ENCODE measurements at places on chromosomes 13 and 19.

DNA sequence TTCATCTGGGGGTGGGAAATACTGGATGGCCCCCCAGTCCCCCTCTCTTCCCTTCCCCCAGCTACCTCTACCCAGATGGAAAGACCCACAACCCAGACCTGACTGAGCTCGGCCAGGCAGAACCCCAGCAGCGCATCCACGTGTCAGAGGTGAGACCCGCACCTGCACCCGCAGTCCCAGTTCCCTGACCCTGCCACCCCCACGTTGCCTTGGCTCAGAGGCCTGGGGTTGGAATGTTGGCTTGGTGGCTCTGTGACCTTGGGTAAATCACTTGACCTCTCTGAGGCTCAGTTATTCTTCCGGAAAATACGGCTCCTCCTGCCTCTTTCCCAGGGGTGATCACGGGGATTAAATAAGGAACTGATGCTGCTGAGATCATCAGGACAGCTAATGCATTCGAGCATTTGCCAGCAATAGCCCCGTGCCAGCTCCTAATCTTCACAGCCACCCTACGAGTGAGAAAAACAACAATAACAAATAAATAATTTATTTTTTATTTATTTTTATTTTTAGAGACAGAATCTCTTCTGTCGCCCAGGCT, 12.3 kb downstream of the CBLC start:
- DNase-seq: no peak

GRCh38 chr13:43132911-43133310, 109.5 kb downstream of the DNAJC15 start:
- DNase-seq: no peak

DNA sequence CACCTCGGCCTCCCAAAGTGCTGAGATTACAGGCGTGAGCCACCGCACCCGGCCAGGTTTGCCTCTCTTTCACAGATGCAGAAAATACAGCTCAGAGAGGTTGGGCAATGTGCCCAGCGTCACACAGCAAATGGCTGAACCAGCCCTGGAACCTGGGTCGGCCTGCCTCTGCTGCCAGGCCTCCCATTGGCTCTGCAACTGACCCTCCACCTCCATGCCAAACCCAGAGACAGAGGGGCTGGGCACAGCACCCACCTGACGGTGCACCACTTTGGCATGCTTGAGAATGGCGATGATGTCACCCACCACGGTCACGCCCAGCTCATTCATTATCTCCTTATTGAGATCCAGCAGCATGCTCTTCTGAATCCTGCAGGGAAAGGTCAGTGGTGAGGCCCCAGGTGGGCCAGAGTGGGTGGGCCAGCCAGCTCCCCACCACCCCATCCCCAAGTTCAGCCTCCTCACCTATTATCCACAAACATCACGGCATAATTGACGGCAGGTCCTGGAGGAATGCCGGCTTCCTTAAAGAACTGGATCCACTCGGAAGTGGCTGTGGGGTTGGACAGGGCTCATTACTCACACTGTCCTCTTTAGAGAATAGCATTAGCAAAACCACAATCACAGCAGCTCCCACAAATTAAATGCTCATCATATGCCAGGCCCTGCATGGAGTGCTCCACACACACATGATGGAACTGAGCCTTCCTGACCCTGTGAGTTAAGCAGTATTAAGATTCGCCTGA, 12.2 kb downstream of the C19orf47 start:
- no peak for DNase-seq

DNA sequence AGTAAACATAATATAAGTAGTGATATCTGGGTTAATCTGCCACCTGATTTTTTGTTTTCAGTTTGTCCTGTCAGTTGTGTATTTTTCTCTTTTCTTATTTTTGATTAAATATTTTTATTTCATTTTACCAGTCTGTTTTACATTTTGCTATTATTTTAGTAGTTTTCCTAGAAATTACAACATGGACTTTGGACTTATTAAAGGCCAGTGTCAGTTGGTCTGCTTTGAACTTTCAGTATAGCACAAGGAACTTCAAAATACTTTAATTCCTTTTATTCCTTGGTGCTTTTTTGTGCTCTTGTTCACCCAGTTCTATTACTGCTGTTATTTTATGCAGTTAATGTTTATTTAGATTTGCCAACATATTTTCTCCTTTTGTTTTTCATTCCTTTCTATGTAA, 149.6 kb downstream of the PDS5B start:
- DNase-seq: no peak

DNA sequence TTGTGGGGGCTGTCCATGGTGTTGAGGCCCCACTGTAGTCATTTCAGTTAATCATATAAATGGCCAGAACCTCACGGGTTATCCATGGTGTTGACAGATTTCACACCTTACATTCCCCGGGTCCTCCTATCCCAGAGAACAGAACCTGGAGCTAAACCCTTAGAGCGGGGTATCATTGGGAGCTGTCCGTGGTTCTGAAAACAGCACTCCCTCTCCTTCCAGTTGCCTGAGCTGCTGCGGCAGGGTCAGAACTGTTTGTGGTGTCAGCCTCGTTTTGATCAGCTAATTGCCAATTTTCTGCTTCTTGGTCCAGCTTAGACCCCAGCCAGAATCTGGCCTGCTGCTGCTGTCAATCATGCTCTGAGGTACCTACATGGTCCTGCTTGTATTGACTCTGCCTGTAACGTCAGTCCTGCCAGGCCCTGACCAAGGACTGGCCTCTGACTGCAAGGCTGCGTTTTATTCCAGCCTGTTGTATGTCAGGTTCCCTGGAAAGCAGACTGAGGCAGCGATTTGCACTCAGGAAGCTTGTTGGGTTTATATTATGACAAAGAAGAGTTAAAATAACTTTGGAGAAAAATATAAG, 55.8 kb upstream of the KCTD15 start:
- no peak for DNase-seq

GRCh38 chr13:111877906-111878305, 189.0 kb upstream of the SOX1 start:
- no peak for DNase-seq

DNA sequence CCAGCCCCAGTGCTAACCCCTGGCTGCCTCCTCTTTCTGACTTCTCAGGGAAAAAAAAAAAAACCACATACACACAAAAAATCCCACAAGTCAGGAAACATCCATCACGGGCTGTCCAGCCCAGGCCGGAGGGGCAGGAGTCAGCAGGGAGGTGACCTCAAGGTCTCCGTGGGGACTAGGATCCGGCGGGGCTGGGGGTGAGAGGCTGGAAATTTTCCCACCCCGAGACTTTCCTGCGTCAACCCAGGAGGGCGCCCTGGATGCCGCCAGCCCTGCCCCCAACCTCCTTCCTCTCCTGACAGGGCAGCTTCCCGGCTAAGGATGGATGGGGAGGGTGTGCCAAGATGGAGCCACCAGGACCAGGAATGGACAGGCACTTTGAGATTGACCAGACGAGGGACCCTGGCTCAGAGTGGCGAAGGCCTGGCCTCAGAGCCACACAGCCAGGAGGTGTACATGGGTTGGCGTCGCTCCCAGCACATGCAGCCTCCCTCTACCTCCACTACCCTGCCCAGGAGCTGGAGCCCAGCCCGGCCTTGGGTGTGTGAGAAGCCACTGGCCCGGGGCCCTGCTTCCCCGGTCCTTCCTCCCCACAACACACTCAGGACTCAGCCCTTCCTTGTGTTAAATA, 33.3 kb downstream of the BLOC1S3 start:
- no peak for DNase-seq

- no peak for DNase-seq
Observed at GRCh38 chr13:99308471-99309087, 1.4 kb upstream of the GPR183 start.

GRCh38 chr13:106156468-106156867, 379.0 kb downstream of the EFNB2 start:
- DNase-seq: no peak

- no peak for DNase-seq
Observed at GRCh38 chr13:39580881-39581575, 22.0 kb downstream of the LHFPL6 start.

GRCh38 chr19:39436350-39436716, 584 bp upstream of the RPS16 start:
- no peak for DNase-seq

GRCh38 chr19:43468354-43469159, 3.1 kb upstream of the LYPD3 start:
- DNase-seq: no peak

DNA sequence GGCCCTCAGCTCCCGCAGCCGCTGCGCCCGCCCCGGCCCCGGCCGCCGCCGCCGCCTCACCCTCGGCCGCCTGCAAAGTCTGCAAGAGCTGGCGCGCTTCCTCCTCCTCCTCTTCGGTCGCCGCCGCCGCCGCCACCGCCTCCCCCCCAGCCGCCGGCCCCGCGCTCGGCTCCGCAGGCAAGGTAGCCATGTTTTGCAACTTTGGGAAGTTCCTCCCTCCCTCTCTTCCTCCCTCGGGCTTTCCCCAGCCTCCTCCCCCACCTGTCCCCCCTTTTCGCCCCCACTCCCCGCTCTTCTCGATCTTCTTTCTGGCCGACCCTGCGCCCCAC, 433 bp downstream of the SIX5 start:
- DNase-seq: no peak

DNA sequence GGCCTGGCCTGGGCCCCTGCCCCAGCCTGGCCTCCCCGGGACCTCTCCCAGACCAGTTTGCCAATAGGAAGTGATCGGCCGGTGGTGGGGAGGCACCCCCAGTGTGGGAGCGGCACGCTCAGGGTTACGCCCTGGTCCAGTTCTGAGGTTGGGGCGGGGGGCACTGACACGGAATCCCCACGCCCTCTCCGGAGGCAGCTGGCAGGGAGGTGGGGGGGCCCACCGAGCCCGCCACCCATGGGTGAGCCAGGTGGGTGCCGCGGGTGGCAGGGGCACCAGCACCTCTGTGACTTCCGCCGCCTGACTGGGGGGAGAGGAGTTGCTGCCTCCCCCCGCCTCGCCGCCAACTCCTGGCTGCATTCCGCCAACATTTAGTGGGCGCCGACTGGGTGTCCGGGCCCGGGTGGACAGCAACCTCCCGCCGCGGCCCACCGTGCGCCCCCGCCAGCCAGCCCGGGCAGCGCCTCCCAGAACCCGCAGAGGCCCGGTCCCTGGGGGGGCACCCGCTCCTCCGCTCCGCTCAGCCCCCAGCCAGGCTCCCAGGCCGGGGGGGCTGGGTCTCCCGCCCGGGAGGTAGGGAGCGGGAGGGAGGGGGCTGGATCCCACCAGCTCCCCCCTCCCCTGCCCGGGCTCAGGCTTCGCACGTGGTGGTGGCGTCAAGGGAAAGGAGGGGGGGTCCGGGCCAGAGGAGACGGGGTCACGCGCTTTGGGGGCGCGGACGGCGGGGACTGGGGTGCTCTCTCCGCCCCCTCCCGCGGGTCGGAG, 2.0 kb downstream of the ZBTB7A start:
- DNase-seq: no peak

DNA sequence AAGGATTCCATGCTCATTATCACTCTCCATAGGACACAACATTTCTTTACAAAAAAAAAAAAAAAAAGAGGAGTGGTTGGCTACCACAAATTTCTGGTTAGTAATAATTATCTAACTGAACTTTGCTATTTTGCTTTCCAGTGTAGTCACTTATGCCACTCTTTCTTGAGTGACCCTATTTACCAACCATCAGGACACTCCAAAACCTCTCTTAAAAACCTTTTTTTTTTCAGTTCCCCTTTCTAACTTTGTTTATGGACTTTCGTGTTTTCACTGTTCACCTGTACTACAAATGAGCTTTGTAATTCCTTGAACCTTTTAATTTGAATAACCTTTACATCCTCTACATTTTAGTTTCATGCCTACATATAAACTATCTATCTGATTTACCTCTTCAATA, 686.5 kb upstream of the PCDH9 start:
- no peak for DNase-seq

DNA sequence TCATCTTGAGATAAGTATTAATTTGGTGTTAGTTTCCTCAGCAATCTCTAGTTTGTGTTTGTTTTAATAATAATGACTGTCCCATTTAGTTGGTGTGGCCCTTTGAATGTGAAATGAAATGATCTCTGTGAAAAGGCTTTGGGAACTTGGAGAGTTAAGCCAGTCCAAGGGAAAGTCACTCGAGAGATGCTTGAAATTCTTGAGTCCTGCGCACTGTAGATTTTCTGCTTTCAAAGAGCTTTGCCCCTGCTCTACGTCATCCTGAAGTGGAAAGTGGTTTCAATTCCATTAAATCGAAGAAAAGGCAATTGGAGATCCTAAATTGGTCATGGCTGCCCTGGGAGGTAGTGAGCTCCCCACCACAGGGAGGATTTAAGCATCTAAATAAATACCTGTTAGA, 403.8 kb downstream of the ZNF536 start:
- DNase-seq: no peak

GRCh38 chr13:93338906-93339305, 112.3 kb downstream of the GPC6 start:
- DNase-seq: no peak

DNA sequence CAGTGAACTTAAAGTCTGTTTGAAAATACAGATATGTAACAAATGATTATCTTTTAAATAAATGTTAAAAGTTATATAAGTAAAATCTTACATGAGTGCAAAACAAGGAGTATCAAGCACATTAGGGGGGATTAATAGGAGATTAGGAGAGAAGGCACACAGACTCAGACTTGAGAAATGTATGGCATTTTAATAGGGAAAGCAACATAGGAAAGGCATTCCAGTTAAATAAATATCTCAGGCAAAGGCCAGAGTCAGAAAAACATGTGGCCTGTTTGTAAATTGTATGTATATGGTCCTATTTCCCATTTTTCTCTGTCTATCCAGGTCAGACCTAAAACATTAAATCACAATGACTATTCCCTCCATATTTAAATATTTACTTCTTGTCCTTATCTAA, 462.7 kb downstream of the GPC6 start:
- no peak for DNase-seq

GRCh38 chr13:67227131-67227983, 2.8 kb downstream of the PCDH9 start:
- DNase-seq: no peak

DNA sequence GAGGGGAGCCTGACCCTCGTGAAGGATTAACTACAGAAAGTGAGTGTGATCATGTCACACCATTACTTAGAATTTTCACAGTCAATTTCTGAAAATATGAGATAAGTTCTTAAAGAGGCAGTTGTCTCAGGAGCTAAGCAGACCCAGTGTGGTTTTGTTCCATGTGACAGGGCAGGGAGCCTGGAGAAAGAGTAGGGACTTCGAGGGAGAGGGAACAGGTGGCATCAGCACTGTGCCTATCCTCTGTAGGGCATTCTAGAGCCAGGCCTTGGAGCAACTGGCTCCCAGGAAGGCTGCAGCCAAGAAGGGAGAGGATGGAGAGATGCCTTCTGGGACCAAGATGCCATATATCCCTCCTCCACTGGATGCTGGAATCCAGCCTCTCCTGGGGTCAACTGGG, 183.0 kb downstream of the TSHZ3 start:
- DNase-seq: no peak

DNA sequence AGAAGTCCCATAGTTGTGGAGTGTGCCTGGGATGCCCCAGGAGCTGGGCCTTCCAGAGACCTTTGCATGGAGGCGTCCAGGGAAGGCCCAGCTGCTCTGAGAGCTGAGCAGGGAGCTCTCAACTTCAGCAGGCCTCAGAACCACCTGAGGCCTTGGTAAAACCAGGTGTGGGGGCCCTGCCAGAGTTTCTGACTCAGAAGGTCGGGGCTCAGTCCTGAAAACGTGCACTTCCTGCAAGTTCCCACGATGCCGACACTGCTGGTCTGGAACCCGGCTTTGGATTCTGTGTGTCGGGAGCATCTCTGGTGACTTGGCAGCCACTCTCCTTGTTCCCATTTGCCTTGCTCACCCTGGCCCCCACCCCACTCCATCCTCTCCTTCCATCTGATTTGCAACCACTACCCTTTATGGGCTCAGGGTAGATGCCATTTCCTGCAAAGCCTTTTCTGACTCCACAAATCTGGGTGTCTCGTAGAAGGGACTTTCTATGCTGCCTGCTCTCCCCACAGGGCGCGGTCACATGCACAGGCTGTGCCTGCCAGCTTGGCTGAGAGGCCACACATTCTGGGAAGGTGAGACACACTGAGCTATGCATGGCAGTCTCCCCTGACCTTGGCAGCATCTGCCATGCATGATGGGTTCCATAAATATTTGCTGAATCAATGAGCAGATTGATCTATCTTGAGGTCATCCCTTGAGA, 244.7 kb downstream of the COL4A1 start:
- no peak for DNase-seq

Measured in stimulated activated CD8-positive, alpha-beta memory T cell treated with anti-CD3 and anti-CD28 coated beads, Interleukin-4, amount 100 ng/mL, for 4 hours (primary cell).